ENCODE measurements at places on chromosomes 2 and 18. TPM values are rescaled to one million over a fixed set of nuclear protein-coding genes. Genes with fewer than 3 reads are reported as not detected.

- no peaks in the 10 kb centered on the region for H3K27me3 ChIP-seq
- H3K27ac ChIP-seq: no peak overlapping the region
- DNase-seq: no peak
- H3K4me1 ChIP-seq: no peaks in the 10 kb centered on the region
- H3K4me3 ChIP-seq: no peak overlapping the region
Measured at GRCh38 chr2:206176121-206176520, 16.4 kb downstream of the EEF1B2 start.

- H3K4me3 ChIP-seq: no peak overlapping the region
- H3K27ac ChIP-seq: no peak overlapping the region
- no peaks in the 10 kb centered on the region for H3K4me1 ChIP-seq
- H3K36me3 ChIP-seq: no peaks in the 10 kb centered on the region
Measured at GRCh38 chr2:5520463-5520972, 171.7 kb upstream of the SOX11 start.

- H3K27ac ChIP-seq: no peak overlapping the region
- no peaks in the 10 kb centered on the region for H3K27me3 ChIP-seq
- no peaks in the 10 kb centered on the region for H3K4me1 ChIP-seq
- DNase-seq: no peak
- H3K36me3 ChIP-seq: no peaks in the 10 kb centered on the region
- no peak overlapping the region for H3K4me3 ChIP-seq
Measured at GRCh38 chr2:5674026-5674340, 18.2 kb upstream of the SOX11 start.

DNA sequence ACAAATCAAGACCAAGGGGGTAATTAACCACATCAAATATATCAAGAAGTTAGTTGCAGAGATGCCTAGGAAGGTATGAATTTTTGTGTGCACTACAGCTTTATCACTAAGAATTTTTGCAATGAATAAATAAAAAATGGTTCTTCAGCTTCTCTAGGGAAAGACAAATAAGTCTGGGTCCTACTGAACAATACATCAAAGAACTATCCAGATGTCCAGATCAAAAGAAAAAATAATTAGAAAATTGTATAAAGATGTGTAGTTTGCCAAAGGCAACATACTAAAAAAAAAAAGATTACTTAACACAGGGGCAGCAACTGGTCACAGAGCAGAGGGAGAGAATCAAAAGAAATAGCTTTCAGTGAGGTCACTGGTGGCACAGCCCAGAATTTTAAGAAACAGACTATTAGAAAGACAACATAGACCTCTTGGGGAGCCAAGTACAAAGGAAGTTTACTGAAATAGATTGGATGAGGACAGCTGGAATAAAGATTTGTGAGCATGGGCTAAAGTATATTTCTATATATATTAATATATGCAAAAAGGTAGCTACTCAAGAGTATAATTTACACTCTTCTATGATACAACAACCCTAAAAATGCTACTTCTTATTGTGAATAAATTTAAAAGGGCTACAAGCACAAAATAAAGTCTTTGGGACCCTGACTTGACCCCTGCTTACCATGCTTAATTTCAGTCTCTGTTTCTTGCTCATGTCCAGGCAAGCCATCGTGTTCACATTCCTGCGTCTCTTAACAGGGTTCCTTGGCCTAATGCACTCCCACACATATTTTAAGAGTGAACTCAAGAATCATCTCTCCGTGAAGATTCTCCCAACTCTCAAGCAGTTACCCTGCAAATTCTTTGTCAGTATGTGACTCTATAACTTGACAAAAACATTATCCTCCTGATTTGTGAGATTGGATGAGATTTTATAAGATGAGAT lies 99.0 kb upstream of the GRB14 start:
- no peak overlapping the region for H3K27ac ChIP-seq
- H3K27me3 ChIP-seq: no peaks in the 10 kb centered on the region
- H3K4me3 ChIP-seq: no peak overlapping the region
- DNase-seq: no peak
- no peaks in the 10 kb centered on the region for H3K4me1 ChIP-seq
- no peaks in the 10 kb centered on the region for H3K36me3 ChIP-seq

Gene MC2R
- not detected for total RNA-seq

Gene MYOM1
- 10.1 TPM for total RNA-seq

Gene DSC1
- total RNA-seq: not detected

Data from liver (tissue), 10 donors.